Activated naive CD4-positive, alpha-beta T cell treated with anti-CD3 and anti-CD28 coated beads for 36 hours (primary cell): ENCODE measurements at places on chromosomes 11 and 22. TPM values are rescaled to one million over a fixed set of nuclear protein-coding genes. Genes with fewer than 3 reads are reported as not detected.

The OR51E2 gene
- not detected for total RNA-seq

The MOGAT2 gene
- not detected for total RNA-seq

The SOX6 gene
- not detected for total RNA-seq

The CBL gene
- 25.7 TPM for total RNA-seq

The UBQLNL gene
- 0.26 TPM for total RNA-seq

The PLAAT4 gene
- 16.6 TPM for total RNA-seq

The ZNF280B gene
- total RNA-seq: 1.8 TPM

The NR1H3 gene
- total RNA-seq: 10.4 TPM

The OR51F1 gene
- not detected for total RNA-seq

The SLC22A12 gene
- total RNA-seq: not detected

DNA sequence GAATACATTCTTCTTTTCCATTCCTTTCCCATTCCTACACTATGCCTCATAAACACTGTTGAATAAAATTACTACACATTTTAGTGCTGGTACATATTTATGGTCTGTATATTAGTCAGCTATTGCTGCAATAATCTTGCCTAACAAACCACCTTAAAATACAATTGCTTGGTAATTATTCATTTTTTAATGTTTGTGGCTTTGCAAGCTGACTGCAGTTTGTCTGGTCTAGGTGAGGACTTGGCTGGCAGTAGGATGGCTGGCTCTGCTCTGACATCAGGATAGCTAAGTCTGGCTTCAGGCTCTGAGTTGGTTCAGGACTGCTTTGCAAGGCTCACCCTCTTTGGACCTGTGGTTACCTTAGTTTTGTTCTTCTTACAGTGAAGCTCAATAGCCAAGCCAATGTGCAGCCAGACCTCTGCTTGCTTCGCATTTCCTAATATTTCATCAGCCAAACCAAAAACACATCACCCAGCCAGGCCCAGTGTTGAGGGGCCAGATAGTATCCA, 913.4 kb upstream of the RAG2 start:
- no peak for DNase-seq

DNA sequence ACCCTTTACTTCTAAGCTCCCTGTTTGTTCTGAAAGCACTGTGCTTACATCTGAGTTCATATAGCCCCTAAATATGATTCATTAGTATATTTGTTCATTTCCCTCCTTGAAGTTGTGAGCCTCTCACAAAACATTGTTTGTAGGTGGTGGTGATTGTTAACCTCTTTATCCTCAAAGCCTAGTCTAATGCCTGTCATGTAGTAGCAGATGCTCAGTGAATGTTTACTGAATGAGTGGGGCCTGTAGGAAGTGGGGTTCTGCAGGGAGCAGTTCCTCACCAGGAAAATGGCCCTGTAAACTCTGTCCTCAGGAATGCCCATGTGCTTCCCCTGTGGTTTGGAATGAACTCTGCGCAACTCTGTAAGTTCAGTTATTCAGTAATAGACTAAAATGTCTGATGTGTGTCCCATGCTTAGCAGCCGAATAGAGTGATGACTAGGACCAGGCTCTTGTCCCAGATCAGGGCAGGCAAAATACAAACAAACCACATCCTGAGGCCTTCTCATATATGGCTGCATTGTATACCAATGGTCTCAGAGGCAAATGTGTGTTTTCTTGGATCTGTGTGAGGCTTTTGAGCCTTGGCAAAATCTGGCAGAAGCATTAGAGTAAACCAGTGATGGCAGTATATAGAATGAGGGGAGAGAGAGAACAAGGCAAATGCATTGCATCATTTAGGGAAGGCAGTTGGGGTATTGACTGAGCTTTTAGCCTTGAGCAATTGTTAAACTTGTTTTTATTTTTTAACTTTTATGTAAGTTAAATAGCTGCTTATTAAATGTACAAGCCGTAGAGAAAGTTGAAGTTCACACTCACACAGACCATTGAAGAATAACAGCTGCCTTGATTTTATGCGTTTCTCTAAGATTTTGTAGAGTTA, 91.4 kb upstream of the BIRC3 start:
- DNase-seq: no peak

- no peak for DNase-seq
These were observed 728.3 kb downstream of the METTL15 start for GRCh38 chr11:28836285-28837081.

GRCh38 chr11:34987617-34988016, 71.2 kb downstream of the PDHX start:
- DNase-seq: no peak

- DNase-seq: no peak
These were observed 2.5 kb upstream of the SMARCB1 start for GRCh38 chr22:23784215-23784732.

DNA sequence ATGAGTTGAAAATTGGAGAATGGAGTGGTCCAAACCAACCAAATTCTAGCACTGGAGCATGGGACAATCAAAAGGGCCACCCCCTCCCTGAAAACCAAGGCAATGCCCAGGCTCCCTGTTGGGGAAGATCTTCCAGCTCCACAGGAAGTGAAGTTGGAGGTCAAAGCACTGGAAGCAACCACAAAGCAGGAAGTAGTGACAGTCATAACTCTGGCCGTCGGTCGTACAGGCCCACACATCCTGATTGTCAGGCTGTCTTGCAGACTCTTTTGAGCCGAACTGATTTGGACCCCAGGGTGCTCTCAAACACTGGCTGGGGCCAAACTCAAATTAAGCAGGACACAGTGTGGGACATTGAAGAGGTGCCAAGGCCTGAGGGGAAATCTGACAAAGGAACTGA, 80.5 kb upstream of the ADSL start:
- peak; percentile 25 for DNase-seq

DNA sequence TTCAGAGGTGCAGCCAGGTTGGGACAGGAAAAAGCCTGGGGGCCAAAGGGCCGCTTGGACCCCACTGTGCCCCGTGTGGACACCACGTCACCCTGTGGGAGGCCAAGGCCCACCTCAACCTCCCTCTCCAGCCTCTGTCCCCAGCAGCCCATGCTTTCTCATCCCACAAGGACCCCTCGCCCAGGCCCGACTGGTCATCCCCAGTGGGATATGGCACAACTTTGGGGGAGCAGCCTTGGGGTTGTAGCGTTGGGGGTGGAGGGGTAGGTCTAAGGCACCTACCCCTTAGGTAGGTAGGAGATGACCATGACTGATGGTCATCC, 44.0 kb downstream of the IGF2 start:
- DNase-seq: no peak

- no peak for DNase-seq
These were observed 12.7 kb downstream of the BAIAP2L2 start for GRCh38 chr22:38097557-38098409.

GRCh38 chr11:40139536-40139935, 1319.9 kb downstream of the LRRC4C start:
- no peak for DNase-seq

DNA sequence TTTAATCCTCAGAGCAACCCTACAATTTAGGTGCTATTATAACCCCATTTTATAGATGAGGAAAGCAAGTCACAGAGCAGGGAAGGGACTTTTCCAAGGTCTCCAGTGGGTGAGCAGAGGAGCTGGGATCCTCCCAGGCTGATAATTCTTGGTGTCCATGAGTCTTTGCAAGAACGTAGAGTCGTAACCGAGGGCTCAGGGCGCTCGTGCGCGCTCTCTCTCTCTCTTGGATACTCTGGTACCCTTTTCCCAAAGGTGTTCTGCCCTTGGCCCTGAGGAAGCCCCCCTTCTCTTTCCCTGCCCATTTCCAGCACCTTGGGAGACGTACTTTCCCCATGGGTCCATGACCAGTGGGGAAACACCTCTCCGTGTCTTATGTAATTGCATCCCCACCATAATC, 5.2 kb upstream of the ZP1 start:
- no peak for DNase-seq

DNA sequence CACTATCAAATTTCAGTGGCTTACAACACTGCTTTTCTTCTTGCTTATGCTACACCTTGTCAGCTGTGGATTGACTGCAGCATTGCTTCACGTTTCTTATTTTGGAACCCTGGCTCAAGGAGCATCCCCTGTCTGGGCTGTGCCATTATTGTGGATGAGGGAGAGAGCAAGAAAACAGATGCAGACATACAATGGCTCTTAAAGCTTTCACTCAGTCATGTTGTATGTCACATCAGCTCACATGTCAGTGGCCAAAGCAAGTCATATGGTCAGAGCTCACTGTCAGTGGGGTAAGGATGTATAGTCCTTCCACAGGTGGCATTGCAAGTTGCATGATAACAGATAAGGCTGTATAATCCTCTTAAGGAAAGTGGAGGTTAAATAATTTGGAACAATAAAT, 10.0 kb downstream of the ARHGEF12 start:
- DNase-seq: no peak

DNA sequence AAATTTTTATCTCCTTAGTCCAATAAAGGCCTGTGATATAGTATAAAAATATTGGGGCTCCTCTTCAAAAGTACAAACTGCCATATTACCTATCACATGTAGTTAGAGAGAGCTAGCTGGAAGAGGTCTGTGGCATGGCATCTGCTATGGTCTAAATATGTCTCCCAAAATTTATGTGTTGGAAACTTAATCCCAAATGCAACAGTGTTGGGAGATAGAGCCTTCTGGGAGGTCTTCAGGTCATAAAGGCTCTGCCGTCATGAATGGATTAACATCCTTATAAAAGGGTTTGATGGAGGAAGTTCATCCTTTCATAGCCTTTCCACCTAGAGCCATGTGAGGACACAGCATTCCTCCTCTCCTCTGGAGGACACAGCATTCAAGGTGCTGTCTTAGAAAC, 105.4 kb downstream of the RELT start:
- no peak for DNase-seq

- no peak for DNase-seq
These were observed 295.9 kb upstream of the ANO5 start for GRCh38 chr11:21896746-21897602.

DNA sequence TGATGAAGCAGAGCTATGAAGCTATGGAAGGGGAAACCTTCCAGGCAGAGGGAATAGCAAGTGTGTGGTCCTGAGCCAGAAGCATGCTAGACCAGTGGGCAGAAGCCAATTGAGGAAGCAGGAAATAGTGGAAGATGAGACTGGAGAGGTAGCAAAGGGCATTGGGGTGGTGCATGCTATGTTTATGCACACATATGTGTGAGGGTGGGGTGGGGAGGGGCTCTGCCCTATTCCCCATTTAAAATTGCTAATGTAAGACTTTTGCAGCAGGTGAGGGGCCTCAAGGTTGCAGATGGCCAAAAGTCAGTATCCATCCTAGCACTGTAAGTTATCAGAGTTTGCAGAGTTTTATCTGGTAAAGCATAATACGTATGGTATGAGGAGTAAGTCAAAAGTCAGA, 626.6 kb upstream of the KIRREL3 start:
- no peak for DNase-seq

GRCh38 chr11:35145271-35145670, 6.3 kb downstream of the CD44 start:
- DNase-seq: peak; percentile 60

- peak; percentile 90 for DNase-seq
These were observed 18.2 kb downstream of the IFT27 start for GRCh38 chr22:36757668-36758211.

DNA sequence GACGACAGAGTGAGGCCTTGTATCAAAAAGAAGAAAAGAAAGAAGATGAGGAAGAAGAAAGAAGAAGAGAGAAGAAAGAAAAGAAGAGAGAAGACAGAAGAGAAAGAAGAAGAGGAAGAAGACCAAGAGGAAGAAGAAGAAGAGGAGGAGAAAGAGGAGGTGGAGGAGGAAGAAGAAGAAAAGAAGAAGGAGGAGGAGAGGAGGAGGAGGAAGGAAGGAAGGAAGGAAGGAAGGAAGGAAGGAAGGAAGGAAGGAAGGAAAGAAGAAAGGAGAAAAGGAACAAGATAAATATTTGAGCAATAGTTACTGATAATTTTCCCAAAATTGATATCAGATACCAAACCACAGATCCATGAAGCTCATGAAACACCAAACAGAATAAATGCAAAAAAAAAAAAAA, 169.7 kb upstream of the TMEM45B start:
- DNase-seq: no peak

DNA sequence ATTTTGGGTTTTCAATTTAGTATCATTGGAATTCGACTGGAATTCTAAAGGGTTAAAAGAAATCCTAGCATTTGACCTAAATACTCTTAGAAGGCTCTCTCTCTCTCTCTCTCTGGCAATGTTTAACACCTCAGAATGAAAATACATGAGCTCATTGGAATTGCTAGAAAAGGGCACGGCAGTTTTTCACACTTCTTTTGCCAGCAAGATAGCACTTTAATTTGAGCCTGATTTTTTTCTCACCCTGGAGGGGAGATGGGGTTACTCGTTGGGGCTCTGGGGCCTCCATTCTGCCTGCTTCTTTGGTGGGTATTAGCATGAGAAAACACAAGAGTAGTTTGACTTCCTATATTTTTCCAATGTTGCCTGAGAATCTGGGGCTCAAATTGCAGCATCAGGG, 22.8 kb upstream of the CLMP start:
- DNase-seq: no peak

DNA sequence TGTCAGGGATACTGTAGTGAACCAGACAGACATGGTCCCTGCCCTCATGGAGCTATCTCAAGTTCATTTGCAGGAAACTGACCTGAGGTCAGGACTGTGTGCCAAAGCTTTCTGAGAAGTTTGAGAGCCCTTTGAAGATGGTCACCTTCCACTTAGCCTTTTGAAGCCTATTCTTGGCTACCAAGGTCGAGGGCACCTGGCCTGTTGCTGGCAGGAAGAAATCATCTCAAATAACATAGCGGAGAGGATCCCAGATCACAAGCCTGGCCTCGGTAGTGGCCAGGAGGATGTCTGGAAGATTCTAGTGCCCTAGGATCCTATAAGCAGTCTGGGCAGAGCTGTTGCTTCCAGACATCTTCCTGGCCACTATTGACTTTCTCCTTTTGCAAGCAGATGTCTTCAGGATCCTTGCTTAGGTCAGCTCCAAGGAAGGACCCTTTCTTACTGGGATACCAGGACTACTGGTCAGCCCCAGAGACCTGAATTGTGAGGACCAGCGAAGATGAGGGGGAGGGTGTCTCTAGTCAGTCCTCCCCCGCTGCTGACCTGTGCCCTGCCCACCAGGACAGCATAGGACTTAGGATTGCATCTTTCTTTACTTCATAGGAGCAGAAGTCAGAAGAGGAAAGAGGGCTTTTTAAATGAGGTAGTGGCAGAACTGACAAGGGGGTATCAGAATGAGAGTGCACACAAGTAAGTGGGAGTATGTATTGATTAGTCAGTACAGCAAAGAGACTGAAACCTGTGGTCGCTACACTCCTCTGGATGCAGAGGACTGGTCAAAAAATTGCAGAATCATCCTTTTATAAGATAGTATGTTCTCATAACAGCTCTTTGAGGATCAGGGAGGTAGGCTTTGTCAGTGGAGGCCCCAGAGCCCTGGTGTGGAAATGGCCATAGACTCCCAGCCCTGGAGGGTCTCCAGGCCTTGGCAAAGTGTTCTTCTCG, 94.8 kb downstream of the TEAD1 start:
- no peak for DNase-seq
